ENCODE measurements at places on chromosomes 11 and 22.
A peak's percentile ranks its signal among the peaks of the same experiment; 100 is the strongest.

GRCh38 chr11:108734956-108735559 is 70.2 kb downstream of the DDX10 start:
- no peak for DNase-seq

GRCh38 chr22:46108564-46109473 is 41.5 kb upstream of the PPARA start:
- no peak for DNase-seq

- no peak for DNase-seq
Observed at GRCh38 chr22:44192098-44192815, 11.5 kb downstream of the PARVG start.

GRCh38 chr22:46057246-46058090 is 80.5 kb upstream of the WNT7B start:
- DNase-seq: no peak

GRCh38 chr11:127157225-127157624 is 156.7 kb upstream of the KIRREL3 start:
- DNase-seq: no peak

GRCh38 chr11:71282581-71283351 is 30.4 kb upstream of the SHANK2 start:
- no peak for DNase-seq

GRCh38 chr22:46918197-46918596 is 155.7 kb downstream of the TBC1D22A start:
- DNase-seq: no peak

DNA sequence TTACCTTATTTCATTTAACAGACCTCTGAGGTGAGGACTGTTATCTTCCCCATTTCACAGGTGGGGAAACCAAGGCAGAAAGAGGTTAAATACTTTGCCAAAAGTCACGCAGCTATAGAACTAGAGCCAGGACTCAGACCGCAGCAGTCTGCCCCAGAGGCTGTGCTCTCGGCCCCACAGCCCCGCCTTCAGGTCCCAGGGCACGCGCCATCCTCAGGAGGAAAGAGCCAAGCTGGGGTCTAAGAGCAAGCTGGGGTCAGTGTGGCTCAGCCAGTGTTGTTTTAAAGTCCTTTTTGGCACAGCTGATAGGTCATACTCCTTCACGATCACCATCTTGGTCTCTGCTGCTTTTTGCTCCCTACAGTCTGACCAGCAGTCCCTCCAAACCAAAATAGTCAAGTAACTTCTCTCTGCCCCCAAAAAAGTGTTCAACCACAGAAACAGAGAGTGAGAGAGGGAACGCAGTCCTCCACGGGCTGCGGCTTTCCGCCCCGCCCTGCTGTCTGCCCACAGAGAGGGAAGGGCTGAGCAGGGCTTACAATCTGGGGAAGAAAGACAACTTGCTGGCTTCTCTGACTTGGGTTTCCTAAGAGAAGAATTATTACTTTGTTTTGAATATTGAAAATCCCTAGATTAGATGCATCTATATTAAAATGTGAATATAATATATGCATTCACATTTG is 137.2 kb upstream of the OPCML start:
- no peak for DNase-seq

DNA sequence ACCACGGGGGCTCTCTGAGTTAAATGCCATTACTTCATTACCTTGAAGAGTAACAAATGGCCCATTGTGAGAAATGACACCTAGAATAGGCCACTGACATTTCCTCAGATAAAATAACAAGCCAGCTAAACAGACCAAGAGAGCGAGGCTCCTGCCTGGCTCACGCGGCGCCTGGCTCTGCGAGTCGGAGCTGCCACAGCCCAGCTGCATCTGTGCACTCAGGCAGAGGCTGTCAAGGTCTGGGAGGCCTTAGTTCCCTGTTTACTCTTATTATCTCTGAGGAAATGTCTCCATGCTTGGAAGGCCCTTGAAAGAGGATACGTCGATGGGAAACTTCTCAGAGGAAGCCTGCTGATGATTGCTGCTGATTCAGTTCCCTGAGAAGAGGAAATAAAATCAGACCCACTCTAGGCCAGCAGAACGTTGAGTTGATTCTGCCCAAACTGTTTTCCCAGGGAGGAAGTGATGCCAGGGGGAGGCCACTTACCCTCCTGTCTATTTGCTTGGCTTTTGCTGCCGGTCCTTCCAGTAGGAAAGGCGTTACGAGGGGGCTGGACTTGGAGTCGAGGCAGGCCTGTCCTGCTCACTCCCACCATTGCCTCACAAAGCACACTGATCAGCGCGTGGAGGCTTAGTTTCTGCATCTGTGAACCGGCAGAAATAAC is 208.8 kb downstream of the TBC1D22A start:
- DNase-seq: peak; percentile 51

GRCh38 chr11:17634776-17635550 is 84.4 kb upstream of the MYOD1 start:
- DNase-seq: no peak

DNA sequence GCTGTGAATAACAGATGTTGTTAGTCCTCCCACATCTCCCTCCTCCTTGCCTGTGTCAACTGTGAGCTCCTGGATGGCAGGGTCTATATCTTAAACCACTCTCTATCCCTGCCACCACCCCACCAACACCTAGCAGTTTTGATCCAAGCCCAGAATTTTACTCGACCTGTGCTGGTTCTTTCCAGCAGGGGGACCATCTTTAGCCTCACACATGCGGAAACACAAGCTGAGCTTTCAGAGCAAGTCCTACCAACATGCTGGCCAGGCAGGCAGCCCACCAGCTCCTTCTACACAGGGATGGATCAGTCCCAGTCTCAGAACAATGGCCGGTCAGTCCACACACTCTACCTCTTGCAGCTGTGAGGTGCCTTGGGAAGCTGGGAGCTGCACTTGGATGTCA is 231.5 kb downstream of the NXPE2 start:
- DNase-seq: no peak

- peak; percentile 12 for DNase-seq
Observed at GRCh38 chr11:100575860-100576717, 111.0 kb upstream of the ARHGAP42 start.

DNA sequence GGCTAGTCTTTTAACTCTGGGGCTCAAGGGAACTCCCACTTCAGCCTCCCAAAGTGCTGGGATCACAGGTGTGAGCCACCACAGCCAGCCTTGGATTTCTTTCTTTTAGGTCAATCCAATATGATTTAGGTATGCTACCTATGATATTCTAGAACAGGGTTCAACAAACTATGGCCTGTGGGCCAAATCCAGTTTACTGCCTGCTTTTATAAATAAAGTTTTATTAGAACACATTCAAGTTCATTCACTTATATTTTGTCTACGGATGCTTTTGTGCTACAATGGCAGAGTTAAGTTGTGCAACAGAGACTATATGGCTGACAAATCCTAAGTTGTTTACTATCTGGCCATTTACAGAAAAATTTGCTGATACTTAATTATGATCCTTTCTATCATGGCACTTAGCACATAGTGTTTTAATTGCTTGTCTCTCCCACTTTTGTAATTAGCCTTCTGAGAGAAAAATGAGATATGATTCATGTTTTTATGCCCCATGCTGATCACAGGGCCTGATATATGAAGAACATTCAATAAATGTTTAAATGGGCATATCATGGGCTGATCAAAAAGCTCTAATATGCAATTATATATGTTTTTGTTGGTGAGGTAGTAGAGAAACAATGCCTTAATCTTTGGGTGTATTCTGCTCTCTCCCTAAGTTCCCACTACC is 109.6 kb downstream of the STIM1 start:
- DNase-seq: no peak

DNA sequence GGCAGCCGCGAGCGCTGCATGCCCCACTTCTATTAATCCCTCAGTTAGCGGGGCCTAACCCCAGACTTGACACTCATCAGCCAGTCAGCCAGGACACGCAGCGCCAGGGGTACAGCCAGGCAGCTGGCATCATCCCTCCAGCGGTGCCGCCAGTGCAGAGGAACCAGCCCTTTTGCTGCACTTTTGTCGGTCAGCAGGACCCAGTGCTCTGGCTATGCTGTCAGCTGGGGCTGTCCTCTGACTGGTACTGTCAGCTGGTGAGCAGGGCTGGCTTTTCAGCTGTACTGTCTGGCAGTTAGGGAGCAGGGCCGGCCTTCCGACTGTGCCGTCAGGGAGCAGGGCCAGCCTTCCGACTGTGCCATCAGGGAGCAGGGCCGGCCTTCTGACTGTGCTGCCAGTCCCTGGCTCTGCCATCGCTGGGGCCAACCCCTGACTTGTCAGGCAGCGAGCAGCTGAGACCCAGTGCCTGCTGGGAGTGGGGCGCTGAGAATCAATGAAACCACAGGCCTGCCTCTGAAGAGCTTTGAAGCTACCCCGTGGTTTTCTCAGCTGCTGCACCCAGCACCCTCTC is 115.4 kb downstream of the KIAA1671 start:
- DNase-seq: peak; percentile 37

- no peak for DNase-seq
Observed at GRCh38 chr22:46985507-46985882, 223.0 kb downstream of the TBC1D22A start.

DNA sequence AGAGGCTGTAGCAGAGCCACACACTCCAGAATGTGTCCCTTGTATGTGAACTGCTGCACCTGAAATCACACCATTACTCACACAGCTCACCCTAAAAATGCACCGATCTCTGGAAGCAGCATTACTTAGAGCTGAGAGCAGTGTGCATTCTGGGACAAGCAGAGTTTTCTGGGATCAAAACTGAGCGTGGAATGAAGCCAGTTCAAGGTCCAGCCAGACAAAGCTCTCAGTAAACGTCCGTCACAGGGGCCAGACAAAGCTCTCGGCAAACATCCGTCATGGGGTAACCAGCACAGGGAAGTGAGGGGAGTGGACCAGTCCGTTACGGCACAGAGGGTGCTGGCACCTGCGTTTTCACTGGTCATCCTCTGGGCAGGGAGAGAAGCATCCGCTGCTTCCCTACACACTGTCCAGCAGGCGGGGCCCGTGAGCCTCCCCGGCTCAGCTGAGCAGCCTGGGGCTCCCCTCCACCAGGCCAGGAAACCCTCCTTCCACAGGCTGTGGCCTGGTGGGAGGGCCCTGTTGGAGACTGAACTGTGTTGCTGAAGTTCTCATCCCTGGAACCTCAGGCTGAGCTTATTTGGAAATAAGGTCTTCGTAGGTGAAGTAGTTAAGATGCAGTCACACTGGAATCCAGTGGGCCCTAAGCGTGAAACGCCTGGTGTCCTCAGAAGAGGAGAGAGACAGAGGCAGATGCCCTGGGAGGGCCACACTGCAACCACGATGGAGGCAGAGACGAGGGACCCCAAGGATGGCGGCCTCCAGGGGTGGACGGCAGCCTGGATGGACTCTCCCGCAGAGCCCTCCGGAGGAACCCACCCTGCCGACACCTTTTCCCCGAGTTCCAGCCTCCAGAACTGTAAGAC is 883.9 kb downstream of the BRD1 start:
- peak; percentile 9 for DNase-seq

DNA sequence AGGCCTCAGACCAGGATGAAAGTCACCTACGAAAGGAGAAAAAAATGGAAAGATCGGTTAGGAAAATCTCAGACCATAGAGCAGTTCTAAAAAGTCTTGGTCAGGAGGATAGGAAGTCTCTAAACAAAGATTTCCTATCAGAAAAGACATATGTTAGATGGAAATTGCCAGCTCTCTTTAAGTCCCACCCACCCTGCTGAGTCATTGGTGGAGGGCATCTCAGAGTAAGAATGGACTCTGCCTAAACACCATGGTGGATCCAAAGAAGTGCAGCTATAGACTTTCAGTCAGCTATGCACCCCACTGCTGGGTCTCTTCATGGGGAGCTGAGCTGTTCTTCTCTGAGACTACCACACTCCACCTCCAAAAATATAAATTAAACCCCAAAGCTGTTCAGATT is 3.7 kb downstream of the OR8B2 start:
- DNase-seq: no peak

GRCh38 chr22:36267896-36268485 is 15.1 kb downstream of the APOL1 start:
- no peak for DNase-seq

- DNase-seq: no peak
Observed at GRCh38 chr22:31628969-31629708, 32.9 kb downstream of the PISD start.

DNA sequence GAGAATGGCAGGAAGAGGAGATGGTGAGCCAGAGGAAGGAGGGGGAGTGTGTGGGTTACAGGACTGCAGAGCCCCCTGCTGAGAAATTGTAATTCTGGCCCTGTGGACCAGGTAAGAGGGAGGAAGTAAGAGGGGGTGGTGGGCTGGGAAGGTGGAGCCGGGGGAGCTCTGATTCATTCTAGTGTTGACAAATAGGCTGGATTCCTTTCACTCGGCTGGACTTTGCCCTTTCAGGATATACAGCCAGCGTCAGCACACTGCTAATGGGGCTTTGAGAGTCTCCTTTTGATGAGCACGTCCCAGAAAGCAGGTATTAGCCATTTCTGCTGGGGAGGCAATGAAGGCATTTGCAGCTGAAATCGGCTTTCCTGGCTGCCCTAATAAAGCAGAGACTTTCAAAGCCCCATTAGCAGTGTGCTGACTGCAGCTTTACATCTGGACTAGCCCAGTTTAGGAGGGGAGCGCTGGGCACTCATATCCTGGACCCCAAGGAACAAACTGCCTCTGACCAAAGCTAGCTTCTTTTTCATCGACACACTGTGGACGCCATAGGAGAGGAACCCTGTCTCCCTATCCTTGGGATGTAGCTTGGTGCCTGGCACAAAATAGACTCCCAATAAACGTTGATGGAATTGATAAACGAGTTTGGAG is 44.8 kb upstream of the CADM1 start:
- DNase-seq: peak; percentile 75

GRCh38 chr22:25757686-25758085 is 15.7 kb downstream of the MYO18B start:
- no peak for DNase-seq

- DNase-seq: no peak
Observed at GRCh38 chr11:19327280-19327679, 86.5 kb upstream of the E2F8 start.

DNA sequence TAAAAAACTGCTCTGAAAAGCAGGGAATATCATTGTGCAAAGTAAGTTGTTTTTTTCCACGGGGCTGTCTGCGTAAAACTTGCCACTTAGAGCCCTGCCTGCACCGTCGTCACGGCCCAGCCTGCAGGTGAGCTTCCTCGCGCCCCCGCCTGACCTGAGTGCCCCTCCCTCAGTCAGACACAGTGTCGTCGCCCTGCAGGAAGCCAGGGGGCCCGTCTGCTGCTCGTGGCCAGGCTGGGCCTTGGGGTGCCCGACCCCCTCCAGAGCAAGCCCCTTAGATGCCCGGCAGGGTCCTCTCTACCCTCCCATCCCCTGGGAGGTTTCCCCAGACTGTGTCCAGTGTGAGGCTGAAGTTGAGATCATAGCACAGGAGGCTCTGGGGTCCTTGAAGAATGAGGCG is 31.6 kb downstream of the SBF1 start:
- DNase-seq: no peak

GRCh38 chr22:29581799-29582198 is 886 bp upstream of the NIPSNAP1 start:
- DNase-seq: no peak

- no peak for DNase-seq
Observed at GRCh38 chr11:65718964-65719492, 1.6 kb downstream of the RNASEH2C start.

GRCh38 chr11:64484191-64485022 is 106.6 kb upstream of the SLC22A12 start:
- no peak for DNase-seq

- DNase-seq: no peak
Observed at GRCh38 chr11:107018219-107018901, at the start of gene GUCY1A2. Gene GUCY1A2 (minus strand): TSS chr11:107018476. CDS start chr11:107018055, 421 bp downstream.

All from mucosa of gallbladder (tissue), 1 donor.